ENCODE measurements at places on chromosomes 13 and 19.

GRCh38 chr13:76116751-76117360, 480.7 kb downstream of the LMO7 start:
- DNase-seq = peak; percentile 2

- no peak for DNase-seq
These were observed 172.7 kb upstream of the ZNF507 start for GRCh38 chr19:32172566-32173160.

DNA sequence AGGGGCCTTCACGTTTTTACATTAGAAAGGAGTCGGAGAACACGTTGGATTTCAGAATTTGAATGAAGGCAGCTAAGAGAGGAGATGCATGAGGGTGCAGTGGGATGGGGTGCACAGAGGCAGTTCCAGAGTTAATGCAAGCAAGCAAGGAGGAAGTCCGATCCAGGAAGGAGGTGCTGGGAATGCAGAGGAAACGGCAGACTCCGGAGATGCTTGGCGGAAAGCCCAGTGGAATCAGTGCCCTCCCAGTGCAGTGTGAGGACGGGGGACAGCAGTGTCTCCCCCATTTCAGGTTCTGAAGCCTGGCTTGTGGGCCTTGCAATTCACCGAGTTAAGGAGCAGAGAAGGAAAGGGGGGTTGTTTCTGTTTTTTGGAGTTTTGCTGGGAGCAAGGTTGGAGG, 100.4 kb downstream of the COL4A2 start:
- DNase-seq = no peak

GRCh38 chr13:73984949-73985691, 149.1 kb downstream of the KLF12 start:
- DNase-seq = peak; percentile 12

DNA sequence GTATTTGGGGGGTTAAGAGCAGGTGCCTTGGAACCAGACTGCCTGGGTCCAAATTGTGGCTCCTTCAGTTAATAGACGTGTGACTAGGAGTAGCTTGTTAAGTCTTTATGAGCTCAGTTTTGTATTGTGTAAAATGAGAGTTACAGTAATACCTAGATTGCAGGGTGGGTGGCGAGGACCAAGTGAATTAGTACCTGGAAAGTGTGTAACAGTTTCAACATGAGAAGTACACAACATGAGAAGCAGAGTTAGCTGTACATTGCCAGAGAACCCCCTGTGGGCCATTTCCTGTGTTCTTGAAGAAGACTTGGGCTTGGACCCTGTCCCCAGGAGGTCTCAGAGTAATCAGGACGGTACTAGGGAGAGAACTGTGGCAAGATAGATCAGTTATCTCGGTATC, 36.8 kb downstream of the PPP2R1A start:
- DNase-seq = no peak

DNA sequence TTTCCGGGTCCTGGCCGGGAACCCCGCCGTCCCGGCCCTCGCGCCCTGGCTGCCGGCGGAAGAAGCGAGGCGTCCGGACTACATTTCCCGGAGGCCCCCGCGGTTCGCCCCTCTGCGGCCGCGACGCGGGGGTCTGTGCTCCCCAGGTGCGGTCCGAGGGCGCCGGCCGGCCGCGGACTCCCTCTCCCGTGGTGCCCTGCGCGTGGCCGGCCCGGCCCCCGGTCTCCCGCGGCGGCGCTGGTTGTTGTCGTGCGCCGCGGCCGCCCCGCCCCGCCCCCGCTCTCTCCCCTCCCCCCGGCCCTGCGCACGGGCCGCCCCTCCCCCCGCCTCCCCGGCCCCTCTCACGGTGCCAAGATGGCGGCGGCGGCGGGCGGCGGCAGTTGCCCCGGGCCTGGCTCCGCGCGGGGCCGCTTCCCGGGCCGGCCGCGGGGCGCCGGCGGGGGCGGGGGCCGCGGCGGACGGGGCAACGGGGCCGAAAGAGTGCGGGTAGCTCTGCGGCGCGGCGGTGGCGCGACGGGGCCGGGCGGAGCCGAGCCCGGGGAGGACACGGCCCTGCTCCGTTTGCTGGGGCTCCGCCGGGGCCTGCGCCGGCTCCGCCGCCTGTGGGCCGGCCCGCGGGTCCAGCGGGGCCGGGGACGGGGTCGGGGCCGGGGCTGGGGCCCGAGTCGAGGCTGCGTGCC, at the start of gene KMT2B:
Gene KMT2B (plus strand): TSS at position 339 of the 680 bp plus-strand sequence. CDS start 16 bp downstream, at position 355.
- peak; percentile 97 for DNase-seq

GRCh38 chr19:48819366-48819816, 8.6 kb upstream of the BCAT2 start:
- DNase-seq = peak; percentile 36

DNA sequence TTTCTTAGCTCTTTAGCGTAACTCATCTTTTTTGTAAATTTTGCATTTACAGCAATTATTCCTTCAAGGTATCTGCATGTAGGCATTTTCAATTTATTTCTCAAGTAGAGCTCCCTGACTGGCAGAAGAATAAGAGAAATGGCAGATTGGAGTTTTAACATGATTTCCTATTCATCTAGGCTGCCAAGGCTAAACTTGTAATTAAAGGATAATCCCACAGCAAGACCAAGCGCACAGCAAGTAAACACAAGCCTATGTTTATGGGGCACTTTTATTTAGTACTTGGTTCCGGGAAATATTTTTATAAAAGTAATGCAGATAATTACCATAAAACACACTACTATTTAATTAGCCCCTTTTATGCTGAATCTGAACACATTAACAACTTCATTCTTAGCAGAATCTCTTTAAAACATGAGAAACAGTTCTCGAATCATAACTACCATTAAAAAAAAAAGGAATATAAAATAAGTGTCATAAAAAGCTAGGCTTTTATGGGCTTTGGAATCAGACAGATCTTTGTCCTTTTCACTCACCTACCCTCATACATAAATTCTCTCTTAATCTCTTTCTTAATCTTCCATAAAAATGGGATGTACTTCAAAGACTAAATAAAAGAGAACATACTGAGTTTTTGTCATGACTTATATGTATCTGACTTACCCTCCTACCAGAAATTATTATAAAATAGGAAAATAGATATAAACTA, 961.6 kb upstream of the MIR17HG start:
- no peak for DNase-seq

GRCh38 chr19:5078666-5079065, 109.8 kb downstream of the KDM4B start:
- DNase-seq = no peak

GRCh38 chr19:55068950-55069864, 6.3 kb upstream of the RDH13 start:
- DNase-seq = no peak

DNA sequence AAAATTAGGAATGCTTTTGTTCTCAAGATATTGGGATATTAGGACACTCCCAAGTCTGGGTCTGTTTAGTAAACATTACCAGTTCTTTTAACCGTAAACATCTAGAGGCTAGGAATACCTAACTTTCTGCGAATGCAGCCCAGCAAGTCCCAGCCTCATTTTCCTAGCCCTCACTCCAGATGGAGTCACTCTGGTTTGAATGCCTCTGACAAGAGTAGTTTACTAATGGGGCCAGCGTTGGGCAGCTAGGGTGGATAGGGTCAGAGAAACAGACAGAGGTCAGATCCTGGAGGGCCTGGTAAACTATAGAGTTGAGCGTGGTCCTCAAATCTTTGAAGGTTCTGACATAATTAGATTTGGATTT, 53.6 kb downstream of the WDFY2 start:
- no peak for DNase-seq

GRCh38 chr13:40103864-40104263, 448.4 kb downstream of the COG6 start:
- no peak for DNase-seq

GRCh38 chr13:113851826-113852535, 11.9 kb downstream of the GAS6 start:
- DNase-seq = no peak

- no peak for DNase-seq
These were observed at the start of gene CEACAM21 for GRCh38 chr19:41575998-41576397. Gene CEACAM21, plus strand, starts transcription at chr19:41576166. Its CDS starts 109 bp downstream, at chr19:41576275.

GRCh38 chr13:33147832-33148231, 131.6 kb downstream of the KL start:
- no peak for DNase-seq

DNA sequence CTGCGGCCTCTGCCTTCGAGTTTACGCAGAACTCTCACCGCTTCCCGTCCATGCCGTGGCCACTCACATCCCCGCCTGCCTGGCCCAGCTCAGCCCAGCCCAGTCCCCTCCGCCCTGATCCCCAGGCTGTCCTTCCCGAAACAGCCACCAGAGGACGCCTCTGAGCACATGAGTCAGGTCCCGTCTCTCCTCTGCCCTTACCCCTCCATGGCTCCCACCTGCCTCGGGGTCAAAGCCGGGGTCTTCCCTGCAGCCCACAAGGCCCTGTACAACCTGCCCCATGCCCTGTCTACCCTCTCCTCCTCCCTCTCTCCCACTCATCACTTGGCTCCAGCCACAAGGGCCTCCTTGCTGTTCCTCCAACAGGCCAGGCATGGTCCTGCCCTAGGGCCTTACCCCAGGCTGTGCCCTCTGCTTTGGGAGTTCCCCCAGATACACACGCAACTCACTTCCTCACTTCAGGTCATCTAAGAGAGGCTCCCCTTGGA, 8.1 kb upstream of the SEMA6B start:
- DNase-seq = peak; percentile 37

GRCh38 chr13:29465741-29466293, 129.7 kb downstream of the SLC7A1 start:
- peak; percentile 80 for DNase-seq

GRCh38 chr13:42946927-42947326, 45.1 kb downstream of the EPSTI1 start:
- DNase-seq = peak; percentile 25

DNA sequence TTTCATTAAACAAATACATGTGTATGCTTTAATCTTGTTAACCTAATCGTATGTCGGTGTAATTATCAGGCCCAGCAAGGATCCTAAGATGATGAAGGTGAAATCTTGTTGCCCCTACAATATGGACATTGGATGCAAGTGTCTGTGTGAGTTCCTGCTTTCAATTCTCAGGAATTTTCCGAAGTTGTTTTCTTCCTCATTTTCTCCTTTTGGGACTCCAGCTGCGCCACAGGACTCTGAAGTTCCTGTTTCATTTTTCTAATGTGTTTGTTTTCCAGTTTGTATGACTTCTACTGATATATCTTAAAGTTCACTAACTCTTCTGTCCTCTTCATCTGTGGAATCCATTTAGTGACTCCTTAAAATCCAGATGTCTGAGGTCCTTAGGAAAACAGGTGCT, 11.9 kb upstream of the OR7D2 start:
- no peak for DNase-seq

DNA sequence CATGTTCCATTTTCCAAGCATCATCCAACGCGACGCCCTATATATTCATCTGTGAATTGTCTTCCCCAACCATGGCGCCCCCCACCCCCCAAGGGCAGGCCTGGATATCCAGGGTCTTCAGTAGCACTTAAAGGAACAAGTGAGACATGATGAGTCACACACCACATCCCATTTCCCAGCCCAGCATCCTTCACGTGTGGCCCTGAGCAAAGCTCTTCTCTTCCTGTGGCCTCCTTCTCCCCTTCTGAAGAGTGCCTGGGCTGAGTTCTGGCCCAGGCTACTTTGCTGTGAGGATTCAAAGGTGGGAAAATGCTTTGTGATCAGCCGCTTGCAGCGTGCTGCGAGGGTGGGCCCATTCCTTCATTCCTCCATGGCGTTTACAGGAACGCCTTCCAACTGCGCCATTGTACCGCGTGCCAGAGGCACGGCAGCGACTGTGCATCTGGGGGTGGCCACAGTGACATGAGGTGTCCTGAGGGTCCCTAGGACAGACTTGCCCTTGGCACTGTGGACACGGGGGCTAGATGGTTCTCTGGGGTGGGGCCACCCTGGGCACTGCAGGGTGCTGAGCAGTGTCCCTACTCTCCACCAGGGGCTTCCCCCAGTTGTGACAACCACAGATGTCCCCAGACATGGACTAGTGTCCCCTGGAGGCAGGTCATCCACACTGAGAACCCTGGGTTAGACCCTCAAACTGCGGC, 11.7 kb downstream of the PLIN4 start:
- DNase-seq = peak; percentile 68

DNA sequence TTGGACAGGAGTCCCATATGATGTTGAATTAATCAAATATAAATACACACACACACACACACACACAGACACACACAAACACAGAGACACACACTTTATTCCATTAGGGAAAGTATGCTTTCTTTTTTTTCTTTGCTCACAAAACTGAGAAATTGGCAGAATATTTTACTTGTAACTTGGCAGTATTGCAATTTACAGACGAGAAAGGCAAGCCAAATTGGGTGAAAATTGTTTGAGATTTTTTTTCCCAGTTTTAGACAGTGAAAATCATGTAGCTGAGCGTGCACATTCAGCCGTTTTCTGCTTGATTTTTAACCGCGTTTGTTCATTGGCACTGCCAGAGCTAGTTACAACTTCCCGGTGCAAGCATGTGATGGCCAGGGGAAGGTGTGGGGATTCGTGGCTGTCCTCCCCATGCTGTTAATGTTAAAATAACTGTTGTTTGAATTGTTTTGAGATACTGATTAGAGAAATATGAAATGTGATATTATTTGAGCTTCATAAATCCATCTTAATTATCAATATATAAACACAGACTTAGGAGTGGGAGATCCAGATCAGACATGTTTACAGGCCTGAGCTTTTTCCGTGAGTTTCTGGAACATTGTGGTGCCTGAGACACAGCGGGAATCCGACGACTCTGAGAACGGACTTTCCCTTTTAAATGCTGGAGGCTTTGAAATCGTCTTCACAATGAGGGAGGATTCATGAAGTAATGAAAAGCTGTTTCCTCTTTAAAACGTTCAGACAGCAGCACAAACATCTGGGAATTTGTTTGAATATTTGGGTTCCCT, 125.5 kb downstream of the KCNRG start:
- no peak for DNase-seq

DNA sequence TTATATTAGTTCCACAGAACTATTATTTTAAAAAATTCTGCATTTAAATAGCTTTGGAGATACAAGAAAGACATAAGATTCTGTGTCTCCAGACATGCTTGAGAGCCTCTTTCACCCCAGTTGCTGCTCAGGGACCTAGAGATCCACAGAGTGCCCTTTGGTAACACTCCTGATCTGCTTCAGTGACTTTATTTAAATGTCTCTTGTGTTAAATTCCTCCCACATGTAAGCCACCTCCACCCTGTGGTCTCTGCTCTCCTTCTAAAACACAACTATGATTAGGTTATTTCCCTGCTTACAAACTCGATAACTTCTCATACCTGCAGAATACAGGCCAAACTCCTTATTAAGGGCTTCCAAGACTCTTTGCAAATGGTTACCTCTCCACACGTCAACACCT, 141.0 kb downstream of the RFC3 start:
- no peak for DNase-seq

All from fibroblast of skin of abdomen (primary cell).